ENCODE measurements at places on chromosomes 7 and 10. TPM values are rescaled to one million over a fixed set of nuclear protein-coding genes. Genes with fewer than 3 reads are reported as not detected.

GRCh38 chr7:92528188-92528957 lies at the start of the genes PEX1 and RBM48:
PEX1 (minus strand) TSS chr7:92528520; CDS start chr7:92528435, 85 bp downstream.
RBM48 (plus strand) TSS chr7:92528795; CDS start chr7:92528814, 19 bp downstream.
- DNase-seq, result peak; percentile 98

DNA sequence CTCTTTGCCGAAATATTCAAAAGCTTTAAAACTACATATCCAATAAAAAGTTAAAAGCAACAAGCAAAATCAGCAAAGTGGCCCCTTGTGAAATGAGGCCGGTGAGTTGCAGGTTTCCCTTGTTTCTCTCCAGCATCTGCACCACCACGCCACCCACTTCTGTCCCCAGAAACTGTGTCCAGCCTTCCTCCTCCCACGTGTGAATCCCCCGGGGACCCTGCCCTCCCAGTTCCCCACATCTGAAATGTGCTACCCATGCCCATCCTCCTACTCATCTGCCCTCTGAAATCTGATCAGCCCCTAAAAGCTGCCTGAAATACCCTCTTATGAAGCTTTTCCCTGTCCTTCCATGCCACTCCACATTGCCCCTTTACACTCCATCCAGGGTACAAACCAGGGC lies 3.8 kb downstream of the ALOX5 start:
- DNase-seq, result no peak

GRCh38 chr7:1559626-1560590 lies 3.9 kb upstream of the TMEM184A start:
- no peak for DNase-seq

Gene CAMK1D
- total RNA-seq, result 6.4 TPM

DNA sequence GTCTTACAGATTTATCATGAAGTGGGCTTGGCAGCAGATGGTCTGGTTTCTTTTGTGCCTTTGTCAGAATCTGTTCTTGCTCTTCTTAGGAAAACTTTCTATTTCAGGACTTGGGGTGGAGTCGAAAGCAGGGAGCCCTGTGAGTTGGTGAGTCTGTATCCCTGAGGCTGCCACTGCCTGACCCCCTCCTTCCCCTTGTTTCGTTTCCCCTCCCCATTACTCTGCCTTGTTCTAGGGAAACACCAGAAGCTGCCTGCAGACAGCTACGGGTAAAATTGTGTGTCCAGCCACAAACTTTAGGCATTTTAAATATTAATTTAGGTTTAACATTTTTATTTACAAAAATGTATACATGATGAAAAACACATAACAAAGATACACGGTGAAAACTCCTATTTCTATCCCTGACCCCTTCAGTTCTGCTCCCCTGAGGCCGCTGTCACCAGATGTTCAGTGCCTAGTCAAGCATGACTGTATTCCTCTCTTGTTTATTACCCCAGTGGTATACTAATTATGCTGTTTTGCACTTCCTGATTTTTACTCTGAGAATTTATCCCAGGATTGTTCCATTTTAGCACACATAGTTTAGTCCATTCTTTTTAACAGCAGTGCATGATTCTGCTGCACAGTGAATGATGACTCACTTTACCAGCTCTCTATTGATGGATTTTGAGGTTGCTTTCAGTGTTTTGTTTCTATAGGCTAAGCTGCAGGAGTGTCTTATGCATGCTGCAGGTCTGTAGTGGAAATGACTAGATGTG lies 9.1 kb downstream of the TSPAN14 start:
- no peak for DNase-seq

Gene SFTPD
- total RNA-seq, result not detected

- DNase-seq, result no peak
These were observed 166.4 kb downstream of the DNAJB6 start for GRCh38 chr7:157503229-157503628.

- no peak for DNase-seq
These were observed 49.3 kb upstream of the RAB11FIP2 start for GRCh38 chr10:118096022-118096421.

DNA sequence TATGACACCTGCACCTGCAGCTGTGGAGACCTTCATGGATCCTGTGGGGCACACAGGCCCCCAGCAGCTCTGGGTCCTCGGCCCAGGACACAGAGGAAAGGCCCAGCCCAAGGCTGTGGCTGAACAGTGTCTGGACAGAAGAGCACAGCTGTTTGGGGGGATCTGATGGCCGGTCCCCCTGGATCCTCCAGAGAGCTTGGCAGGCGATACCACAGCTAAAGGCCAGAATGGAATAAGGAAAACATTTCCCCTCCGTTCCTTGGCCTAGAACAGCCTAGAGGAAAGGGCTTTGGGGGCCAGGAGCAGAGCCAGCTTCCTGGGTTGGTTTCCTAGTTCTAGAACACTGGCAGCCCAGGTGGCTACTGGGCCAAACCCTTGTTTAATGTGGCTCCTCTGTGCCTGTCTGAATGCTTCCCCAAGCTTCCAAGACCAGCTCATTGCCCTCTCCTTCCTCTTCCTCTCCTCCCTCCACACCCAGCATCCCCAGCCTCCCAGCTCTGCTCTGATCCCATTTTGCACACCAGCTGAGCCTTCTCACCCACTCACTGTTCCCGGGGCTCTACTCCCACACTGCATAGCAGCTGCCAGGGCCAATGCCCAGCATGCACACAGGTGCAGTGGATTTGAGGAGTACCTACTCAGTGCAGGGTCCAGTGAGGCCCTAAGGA lies 46.9 kb downstream of the GPAM start:
- DNase-seq, result no peak

- no peak for DNase-seq
These were observed 25.9 kb downstream of the RNLS start for GRCh38 chr10:88557256-88557655.

GRCh38 chr10:107899075-107899474 lies 734.6 kb upstream of the SORCS1 start:
- DNase-seq, result no peak

Gene AMPH
- total RNA-seq, result 0.18 TPM

GRCh38 chr7:68176974-68177373 lies 1180.3 kb downstream of the TYW1 start:
- no peak for DNase-seq

DNA sequence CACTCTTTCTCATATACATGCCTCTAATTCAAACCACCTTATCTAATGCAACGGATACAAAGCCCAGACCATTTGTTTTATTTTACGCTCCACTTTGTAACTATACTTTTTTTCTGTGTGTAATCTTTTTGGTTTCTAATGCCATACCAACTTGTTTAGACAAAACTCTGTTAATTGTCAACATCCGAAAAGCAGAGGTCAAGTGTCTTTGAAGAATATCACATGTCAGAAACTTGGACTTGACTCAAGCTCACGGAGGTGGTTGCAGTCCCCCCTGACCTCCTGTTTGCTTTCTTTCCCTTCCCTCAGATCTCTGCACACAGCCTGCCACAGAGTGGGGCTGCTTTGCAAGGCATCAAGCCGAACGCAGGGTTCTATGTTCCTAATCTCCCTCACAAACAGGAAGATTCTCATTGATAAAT lies 698.9 kb downstream of the PARD3 start:
- no peak for DNase-seq

DNA sequence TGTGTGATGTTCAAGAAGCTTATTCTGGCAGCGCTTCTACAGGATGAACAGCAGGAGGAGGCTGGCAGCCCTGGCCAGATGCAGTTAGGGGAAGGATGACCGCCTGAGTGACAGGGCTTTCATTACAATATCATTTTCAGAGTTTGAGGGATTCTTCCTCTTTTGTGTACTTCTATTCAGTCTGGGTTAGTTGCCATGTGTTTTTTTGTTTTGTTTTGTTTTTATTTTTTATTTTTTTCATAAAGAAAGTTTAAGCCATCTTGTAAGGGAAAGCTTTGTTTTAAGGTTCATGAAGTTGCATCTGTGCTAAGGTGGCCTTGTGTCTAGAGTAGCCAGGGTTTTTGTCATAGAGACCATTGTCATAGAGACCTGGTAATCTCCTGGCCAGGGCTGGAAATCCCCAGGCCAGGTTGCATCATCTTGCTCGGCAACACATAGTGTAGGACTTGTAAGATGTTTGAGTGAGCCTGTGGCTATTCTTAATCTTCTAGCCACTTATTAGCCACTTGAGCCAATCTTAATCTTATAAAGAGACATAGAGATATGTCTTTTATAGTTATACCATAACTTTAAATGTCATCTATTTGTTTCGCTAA lies 230.5 kb upstream of the TMEM229A start:
- DNase-seq, result no peak

DNA sequence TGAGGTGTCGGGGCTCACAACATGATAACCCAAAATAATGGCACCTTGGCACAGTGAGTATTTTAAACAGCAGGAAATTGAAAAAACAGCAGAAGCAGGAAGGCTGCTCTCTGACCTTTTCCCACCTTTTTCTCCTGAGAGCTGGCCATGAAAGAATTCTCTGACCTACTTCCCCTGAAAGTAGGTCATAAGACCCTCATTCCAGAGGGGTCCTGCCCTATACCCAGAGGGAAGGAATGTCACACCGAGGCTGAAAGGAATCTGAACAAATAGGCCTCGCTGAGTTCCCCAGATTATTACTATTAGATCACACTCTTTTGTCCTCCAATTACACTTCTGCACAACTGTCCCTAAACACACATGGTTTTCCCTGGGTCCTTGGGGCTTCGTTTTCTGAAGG lies 18.8 kb downstream of the CPVL start:
- DNase-seq, result no peak

Gene DNAH11
- total RNA-seq, result 0.35 TPM

Gene ETV1
- 2.5 TPM for total RNA-seq

Gene PRKCQ
- total RNA-seq, result 5.0 TPM

- DNase-seq, result no peak
These were observed 558.2 kb upstream of the GALNT17 start for GRCh38 chr7:70573696-70574095.

DNA sequence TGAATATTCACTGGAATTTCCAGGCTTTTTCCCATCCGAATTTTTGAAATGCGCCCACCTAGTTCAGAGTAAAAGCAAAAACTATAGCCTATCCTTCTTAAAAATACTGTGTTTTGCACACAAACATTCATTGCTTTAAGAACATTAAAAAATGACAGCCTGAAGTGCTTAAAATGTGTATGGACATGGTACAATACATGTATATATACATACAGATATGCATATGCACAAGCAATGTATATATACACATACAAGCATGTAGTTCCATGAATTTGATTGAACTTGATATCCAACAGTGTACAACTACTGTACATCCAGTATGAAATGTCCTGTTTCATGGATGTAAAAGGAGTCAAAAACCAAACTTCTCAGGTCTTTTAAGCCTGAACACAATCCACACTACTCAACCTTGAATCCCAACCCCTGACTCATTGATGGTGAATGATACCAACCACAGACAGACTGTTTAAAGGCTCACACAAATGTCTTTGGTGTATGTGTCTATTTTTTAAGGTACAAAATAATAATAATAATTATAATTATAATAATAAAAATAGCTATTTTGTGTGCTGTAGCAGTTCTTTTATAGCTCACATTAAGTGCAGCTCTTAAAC lies 14.8 kb downstream of the INHBA start:
- no peak for DNase-seq

Gene GATAD1
- 85.0 TPM for total RNA-seq

- DNase-seq, result no peak
These were observed 70.0 kb downstream of the SLC35B4 start for GRCh38 chr7:134246761-134247160.

DNA sequence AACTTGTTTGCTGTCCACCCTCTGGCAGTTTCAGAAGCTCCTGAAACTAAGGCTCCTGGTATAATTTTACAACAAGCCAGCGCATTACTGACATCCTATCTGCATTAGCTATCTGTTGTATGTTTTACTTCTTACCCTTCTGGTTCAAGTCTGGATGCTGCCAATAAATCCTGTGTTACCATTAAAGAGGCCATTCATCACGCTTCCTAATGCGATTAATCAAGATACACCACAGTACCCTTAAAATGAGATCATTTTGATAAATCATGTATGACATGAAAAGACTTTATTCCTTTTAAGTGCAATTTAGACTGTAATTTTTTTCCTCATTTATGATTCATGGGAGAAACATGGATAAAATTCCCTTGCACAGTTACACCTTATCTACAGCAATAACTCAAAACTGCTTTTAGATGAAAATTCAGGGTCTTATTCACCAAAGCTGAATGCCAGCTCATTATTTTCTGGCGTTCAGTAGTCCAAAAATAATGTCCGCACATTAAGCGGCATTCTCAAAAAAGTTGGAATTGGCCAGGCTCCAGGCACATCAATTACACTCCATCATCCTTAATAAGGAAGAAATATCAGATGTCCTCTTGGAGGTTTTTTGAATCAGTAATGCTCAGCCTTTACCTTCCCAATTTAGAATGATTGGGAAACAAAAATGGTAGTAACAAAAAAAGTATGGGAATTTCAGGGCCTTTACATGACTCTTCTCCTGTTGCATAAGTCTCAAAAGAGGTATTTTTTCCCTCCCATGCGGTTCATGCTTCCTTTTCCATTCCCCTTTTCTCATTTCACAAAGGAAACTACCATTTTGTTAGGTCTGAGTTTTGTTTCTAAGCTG lies 878.5 kb downstream of the LRMDA start:
- DNase-seq, result no peak

Gene MRC1
- total RNA-seq, result 8.1 TPM

Data from Peyer's patch (tissue), 4 donors.